ENCODE measurements at places on chromosomes 2 and 18.
A peak's percentile ranks its signal among the peaks of the same experiment; 100 is the strongest.

DNA sequence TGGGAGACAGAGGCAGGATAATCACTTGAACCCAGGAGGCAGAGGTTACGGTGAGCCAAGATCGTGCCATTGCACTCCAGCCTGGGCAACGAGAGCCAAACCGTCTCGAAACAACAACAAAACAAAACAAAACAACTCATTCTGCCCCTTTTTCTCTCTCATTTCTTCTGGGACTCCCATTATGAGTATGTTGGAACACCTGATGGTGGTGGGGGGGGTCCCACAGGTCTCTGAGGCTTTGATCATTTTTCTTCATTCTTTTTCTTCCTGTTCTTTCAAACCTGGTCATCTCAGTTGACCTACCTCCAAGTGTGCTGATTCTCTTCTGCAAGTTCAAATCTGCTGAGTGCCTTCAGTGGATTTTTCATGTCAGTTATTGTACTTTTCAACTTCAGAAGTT, 8.2 kb upstream of the FAM161A start:
- no peak for DNase-seq

DNA sequence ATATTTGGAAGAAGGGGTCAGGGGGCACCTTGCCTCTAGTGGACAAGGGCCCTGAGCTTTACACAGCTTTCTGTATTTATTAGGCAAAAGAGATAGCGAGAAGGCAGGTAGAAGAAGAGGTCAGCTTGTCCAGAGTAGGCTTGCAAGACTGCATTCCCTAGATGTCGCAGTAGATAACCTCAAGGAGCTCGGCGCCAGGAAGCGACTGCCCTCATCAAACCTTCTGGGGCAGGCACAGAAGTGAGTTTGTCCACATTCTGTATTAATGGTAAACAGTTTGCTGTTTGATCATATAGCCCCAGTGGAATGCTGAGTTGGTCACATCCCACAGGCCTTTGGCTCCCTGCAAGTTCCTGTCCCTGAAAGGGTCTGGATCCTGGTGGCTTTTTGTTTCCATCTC, 7.0 kb downstream of the CHCHD5 start:
- DNase-seq: no peak

GRCh38 chr2:42864641-42865280, 72.4 kb upstream of the HAAO start:
- no peak for DNase-seq

GRCh38 chr18:41012194-41012593, 942.8 kb upstream of the PIK3C3 start:
- DNase-seq: no peak

- DNase-seq: no peak
Observed at GRCh38 chr2:27752551-27753237, 18.8 kb upstream of the MRPL33 start.

- DNase-seq: no peak
Observed at GRCh38 chr2:122077771-122078170, 322.3 kb downstream of the TSN start.

DNA sequence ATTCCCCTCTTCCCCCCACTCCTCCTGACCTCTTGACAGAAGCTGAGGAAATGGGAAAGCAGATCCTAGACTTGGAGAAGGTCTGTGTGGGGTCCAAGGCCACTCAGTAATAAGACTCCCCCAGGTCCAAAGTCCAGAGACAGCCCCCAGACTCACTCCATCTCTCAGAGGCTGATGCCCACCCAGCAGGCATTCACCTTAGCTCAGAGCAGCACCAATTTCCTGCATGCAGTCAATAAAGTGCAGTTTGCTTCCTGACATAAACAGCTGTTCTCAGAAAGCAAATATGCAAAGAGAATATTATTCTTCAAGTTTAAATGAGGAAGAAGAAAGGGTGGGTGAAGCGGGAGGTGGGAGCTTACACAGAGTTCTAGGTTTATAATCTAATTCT, 84.1 kb upstream of the RTN4 start:
- no peak for DNase-seq

DNA sequence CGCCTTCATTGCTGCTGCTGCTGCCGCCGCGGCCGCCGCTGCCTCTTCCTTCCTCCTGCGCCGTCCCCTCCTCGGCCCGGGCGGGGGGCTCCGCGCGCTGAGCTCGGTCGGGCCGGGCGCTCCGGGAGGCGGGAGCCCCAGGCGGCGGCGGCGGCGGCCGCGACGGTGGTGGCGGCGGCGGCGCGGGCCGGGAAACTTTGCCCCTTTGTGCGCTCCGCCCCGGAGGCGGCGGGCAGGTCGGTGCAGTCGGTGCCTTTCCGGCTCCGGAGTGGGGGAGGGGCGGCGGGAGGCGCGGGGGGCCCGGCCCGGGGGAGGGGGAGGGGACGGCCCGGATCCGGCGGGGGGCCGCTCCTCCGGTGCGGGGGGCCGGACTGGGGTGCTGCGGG, 205 bp downstream of the TET3 start:
- no peak for DNase-seq

GRCh38 chr2:242004223-242004901, 134.8 kb downstream of the RTP5 start:
- DNase-seq: no peak

GRCh38 chr2:118865106-118865505, 17.7 kb upstream of the EN1 start:
- peak; percentile 71 for DNase-seq

GRCh38 chr2:20467789-20468548, 21.1 kb downstream of the RHOB start:
- no peak for DNase-seq

DNA sequence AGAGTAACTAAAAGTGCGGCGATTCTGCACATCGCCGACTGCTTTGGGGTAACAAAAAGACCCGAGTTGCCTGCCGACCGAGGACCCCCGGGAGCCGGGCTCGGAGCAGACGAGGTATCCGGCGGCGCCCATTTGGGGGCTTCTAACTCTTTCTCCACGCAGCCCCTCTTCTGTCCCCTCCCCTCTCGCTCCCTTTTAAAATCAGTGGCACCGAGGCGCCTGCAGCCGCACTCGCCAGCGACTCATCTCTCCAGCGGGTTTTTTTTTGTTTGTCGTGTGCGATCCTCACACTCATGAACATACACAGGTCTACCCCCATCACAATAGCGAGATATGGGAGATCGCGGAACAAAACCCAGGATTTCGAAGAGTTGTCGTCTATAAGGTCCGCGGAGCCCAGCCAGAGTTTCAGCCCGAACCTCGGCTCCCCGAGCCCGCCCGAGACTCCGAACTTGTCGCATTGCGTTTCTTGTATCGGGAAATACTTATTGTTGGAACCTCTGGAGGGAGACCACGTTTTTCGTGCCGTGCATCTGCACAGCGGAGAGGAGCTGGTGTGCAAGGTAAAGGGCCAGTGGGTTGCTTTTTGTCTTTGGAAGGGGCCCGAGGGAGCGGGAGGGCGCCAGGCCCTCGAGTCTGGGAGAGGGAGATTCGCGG, 1.4 kb downstream of the TRIB2 start:
- DNase-seq: peak; percentile 48

Measured in fibroblast of pulmonary artery (primary cell).